ENCODE measurements at places on chromosomes 6 and 20.

DNA sequence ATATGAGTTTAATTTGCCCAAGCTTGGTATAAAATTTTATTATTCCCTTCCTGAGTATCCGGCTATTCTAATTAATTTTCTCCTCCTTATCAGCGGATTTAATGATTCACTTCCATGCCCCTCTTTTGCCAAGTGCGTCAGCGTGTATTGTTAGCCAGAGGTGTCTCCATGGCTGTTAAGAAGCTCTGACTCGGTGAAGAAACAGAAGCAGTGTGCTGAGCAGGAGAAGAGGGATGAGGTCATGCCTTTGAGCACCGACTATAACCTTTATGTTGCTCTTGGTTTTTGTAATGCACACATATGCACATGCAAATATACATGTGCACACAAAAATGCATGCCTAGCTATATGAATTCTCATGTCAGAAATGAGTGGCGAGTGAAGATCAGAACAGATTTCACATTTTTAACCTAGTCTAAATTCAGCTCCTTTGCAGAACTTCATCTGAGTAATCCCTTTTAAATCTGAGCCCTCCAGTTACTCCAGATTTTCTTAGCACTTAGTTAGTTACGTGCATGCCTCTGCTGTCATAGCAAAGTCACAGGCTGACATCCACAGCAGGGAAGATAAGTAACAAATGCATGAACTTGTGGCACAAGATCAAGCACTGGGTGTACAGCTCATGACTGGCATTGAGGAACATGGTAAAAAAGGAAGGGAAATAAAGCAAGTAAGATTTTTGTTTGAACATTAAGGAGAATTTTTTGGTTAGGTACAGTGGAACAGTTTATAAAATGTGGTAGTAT is 24.3 kb downstream of the HTR1E start:
- DNase-seq, result no peak

DNA sequence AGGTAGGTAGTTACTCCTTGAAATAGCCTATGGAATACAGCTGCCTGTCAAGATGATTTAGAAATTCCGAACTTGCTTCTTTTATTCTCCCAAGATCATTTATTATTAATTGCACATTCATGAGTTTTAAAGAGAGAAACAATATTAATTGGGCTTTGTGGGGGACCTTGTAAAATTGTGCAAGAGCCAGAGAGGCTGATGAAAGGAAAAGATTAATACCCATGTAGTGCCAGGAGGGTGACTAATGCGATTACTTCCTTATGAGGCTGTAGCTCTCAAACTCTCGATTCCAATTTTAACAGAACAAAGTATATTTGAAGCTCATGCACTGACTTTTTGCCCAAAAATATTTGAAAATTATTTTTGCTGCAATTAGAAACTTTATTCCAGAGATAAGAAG is 423.8 kb upstream of the ID4 start:
- no peak for DNase-seq

DNA sequence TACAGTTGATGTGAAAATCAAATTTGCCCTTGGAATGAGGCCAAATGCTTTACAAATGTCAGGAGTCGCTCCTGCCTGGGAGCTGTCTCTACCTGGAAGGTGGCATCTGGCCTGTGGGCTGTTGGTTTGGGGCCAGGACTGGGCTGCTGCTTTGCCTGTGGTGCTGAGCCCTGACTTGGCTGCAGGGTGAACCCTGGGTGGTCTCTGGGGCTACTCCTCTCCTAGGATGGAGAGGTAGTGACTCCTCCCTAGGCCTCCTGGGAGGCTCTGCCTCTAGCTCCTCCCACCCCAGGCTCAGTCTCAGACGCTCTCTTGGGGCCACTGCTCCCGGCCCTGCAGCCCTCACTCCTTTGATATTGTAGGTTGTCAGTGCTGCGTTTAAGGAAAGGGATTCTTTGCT is 47.5 kb downstream of the EFCAB8 start:
- DNase-seq, result no peak

DNA sequence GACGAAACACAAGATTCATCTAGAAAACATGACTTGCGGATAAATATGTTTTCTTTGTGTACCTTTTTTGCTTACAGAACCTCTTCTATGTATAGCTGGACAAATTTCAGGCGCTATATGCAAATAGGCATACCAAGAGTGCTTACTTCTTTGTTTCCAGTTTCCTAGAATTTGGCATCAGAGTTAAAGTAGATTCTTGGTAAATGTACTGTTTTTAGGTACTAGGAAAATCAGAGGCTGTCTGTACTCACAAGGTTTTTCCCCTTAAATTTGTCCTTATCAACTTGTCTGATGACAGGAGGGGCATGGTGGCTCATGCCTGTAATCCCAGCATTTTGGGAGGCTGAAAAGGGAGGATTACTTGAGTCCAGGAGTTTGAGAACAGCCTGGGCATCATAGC is 124.9 kb upstream of the TMEM170B start:
- DNase-seq, result no peak

DNA sequence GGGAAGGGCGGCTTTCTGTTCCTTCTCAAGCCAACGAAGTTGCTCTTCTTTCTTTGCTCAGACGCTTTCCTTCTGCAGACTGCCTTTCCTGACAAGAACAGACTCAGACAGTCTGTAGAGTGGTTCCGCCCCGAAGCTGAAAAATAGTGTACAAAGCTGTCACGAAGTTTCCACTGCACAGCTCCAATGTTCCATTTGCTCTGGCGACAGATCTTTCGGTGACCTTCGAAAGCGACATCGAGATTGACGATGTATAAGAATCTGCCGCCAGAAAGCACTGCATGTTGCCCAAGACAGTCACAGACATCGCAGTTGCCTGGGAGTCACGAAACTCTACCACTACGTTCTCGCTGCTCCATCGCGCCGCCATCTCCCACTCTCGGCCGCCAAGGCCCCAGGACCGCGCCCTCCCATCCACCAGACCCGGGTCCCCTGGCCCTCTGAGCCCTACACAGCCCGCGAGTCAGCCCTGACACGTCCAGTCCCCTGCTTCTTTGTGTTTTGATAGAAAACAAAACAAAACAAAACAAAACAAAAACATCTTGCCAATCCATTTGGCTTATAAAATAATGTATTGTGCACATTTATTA is 42.1 kb upstream of the ZNF184 start:
- DNase-seq, result no peak

DNA sequence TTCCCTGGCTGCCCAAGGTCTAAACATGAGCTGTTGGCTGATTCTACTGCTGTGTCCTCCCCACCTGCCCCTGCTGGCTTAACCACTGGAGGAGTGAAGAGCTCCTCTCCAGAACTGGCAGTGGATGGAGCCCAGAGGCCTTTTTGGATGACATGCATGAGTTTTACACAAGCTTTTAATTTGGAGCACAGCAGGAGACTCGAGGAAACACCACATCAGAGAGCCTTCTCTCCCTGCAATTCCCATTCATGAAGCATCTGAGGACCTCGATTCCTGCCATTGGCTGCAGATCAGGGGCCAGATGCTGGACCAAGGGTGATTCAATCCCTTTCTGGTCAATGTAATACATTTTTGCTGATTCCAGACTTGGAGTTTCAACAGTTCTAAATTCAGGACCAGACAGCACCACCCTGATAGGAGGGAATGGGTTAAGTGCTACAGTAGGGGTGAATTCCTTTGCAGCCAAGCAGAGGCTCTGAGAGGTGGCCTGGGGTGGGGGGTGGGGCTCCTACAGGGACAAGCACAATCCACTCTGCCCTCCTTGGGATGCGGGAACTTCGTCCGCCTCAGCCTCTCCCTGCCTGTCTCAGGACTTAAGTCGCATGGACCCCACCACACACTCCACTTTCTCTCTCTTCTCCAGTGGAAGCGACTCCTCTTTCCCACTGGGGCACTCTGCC is 599 bp upstream of the PSORS1C1 start:
- DNase-seq, result no peak

- DNase-seq, result no peak
Measured at GRCh38 chr6:138416206-138416605, 12.2 kb downstream of the HEBP2 start.

DNA sequence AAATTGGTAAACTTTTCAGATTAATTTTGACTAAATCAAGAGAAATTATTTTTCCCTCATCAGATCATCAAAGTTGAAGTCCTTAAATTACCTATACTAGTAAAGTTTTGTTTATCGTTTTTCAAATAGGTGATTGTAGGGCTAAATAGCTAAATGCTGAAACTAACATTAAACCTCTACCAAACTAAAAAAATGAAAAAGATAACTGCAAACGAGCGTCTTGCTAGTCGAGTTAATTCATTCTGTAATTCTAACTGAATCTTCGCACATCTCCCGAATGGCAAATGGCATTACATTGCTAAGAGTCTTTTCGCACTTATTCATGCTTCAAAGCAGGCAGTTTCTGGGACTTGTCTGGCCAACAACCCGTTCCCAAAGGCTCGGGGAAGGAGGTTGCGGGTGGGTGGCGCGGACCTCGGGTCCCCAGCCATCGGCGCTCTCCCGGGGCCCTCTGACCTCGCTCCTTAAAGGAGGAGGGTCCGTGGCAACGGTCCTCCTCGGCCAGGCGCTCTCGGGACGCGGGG is 43.8 kb downstream of the POPDC3 start:
- peak; percentile 28 for DNase-seq

GRCh38 chr20:32784369-32785080 is 22.3 kb downstream of the DNMT3B start:
- no peak for DNase-seq

- DNase-seq, result no peak
Measured at GRCh38 chr6:139996253-139996834, 621.9 kb upstream of the CITED2 start.

DNA sequence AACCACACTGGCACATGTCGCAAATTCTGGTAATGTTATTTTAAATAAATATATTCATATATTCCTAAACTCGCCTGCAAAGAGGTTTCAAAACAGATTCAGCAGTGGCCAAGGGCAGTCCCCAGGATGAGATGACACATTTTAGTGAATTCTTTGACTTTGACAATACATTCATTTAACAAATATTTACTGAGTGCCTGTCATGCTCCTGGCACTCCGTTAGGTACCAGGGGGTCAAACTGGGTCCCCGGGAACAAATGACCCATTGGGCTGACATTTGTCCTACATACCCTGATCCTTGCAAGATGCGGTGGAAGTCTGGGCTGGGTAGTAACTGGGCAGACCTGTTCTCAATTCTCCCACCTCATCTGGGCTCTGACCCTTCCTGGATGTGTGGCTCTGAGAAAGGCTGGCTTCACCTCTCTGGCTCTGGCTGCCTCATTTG is 74.9 kb downstream of the FYN start:
- no peak for DNase-seq

DNA sequence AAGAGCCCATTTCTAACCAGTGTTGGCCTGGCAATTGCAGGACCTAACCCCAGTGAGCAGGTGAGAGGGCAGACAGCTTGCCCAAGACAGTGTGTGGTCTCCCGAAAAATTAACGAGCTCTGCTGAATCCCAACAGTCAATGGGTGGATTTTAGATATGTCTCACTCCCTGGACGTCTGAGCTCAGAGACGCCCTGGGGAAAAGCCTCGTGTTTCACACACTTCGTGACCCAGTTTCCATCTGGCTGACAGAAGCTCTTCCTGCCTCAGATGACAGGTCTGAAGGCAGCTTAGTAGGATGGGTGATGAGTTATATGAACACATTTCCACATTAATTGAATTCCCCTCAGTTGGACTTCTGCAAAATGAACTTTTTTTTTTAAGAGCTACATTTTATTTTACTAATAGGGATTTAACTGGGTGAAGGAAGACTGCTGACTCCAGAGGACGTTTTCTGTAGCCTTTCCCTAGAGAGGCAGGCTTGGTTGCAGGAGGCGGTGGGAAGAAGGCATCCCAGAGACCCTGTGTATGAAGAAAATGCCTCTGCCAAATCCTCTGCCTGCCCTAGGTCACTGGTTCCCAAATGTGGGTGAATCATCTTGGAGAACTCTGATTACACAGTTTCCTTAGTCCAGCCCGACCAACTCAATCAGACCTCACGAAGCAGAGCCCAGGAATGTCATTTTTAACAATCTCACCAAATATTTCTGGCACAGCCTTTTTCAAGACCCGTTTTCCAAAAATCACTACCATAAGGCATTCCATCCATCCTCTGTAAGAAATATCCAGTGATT is 71.7 kb upstream of the LY86 start:
- no peak for DNase-seq

GRCh38 chr6:50873167-50873566 is 54.5 kb downstream of the TFAP2B start:
- DNase-seq, result no peak

DNA sequence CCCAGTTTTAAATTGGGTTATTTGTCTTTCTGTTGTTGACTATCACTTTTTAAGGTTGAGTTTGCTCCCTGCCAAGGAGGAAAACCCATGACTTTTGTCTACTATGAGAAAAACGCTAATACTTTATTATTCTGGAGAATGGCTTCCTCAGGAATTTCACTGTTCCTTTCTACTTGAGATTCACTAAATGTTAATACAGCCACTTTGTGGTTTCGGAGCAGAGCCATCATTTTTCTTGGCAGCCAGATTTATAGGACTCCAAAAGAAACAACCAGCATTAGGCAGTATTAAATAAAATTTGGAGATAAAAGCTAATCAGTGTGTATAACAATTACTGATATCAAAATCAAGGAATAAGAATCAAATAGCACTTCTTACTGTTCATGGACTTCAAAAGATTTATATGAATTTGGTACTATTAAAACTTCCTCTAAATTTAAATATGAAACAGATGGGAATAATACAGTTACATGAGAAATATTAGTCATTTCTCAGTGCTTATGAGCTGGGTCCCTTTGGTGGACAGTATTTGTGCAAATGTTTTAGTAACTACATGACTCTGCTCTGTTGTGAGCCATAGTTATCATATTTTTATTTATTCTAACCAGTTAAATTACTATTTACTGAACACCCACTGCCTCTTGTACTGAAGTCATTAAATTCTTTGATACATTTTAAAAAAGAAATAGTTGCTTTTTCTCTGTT is 64.1 kb upstream of the FBXO30 start:
- no peak for DNase-seq

GRCh38 chr6:94478133-94479005 is 1059.0 kb upstream of the EPHA7 start:
- no peak for DNase-seq
